ENCODE measurements at places on chromosomes 4 and X.

DNA sequence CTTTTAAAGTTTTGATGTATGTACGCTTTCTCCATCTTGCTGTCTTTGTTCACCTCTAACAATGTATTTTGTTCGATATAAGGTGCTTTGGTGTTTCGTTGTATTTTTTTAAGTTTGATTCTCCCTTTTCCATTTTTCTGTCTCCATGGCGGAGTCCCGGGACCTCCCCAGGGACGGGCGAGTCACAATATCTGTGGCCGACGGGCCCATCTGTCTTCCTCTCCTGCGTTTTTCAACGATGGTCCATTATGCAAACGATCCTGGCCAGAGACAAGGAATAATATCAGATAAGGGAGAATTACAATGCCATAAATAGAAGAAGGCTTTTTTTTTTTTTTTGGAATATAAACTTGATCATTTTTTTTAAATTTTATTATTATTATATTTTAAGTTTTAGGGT is 112.3 kb upstream of the SHOX start:
- no peak for DNase-seq

DNA sequence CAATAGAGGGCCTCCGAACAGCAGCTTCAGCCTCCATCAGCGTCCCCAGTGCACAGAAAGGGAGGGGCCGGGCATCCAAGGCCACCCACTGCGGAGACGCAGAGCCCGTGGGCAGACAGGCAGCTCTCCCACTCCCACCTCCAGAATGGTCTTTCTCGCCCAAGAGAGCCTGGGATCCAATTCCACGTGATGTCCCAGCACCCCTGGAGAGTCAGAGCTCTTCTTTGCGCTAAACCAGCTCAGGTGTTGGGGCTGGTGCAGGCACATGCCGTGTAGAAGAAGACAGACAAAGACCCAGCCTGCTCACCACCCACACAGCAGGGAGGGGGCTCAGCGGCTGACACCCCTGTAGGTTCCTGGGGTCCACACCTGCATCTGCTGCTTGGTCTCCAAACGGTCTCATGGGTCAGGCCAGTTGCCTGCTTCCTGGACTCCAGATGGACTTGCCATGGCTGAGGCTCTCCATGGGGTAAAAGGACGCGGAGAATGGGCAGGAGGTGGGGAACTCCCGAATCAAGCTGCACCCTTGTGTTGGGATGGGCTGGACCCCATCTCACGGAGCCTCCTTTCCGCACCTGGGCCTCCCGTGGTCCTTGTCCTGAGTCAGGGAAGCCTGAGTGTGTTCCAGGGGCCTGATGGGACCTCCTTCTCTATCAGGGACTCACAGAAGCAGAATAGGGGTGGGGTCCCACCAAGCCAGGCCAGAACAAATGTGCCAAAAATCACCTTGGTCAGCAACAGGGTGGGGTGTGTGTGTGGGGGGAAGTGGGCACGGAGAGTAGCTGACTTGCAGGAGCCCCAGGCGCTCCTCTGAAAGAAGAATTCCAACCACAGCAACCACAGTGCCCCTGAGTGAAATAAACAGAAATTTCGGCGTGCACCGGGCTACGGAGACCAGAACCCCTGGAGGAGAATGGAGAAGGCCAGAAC is 11.6 kb upstream of the ASMTL start:
- no peak for DNase-seq

- no peak for DNase-seq
These were observed 361.6 kb downstream of the GRIA2 start for GRCh38 chr4:157582141-157582540.

- no peak for DNase-seq
These were observed 504.4 kb upstream of the FAT1 start for GRCh38 chr4:187227907-187228704.
